DMS53 (cell line): ENCODE measurements at places on chromosomes 4 and X.
A peak's percentile ranks its signal among the peaks of the same experiment; 100 is the strongest.

DNA sequence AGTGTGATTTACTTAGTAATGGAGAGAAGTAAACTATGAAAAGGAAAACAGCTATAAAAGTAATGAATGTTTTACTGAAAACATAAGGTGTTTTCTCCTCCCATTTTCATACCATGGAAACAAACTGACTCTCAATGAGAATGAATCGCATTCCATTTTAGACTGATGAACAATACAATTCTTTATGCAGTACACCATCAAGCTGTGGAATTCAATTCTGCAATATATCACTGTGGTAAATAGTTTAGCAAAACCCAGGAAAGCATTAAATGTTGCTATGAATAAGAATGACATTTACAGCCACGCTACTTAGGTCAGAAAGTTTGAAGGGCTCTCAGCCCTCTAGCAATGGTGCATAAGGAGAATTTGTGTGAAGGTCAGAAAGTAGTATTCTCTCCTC lies 7.4 kb downstream of the DCAF8L2 start:
- DNase-seq: no peak

GRCh38 chrX:45421806-45422205 lies 221.1 kb upstream of the DIPK2B start:
- DNase-seq: no peak

- DNase-seq: no peak
Observed at GRCh38 chrX:152428120-152428519, 23.0 kb downstream of the GABRA3 start.

DNA sequence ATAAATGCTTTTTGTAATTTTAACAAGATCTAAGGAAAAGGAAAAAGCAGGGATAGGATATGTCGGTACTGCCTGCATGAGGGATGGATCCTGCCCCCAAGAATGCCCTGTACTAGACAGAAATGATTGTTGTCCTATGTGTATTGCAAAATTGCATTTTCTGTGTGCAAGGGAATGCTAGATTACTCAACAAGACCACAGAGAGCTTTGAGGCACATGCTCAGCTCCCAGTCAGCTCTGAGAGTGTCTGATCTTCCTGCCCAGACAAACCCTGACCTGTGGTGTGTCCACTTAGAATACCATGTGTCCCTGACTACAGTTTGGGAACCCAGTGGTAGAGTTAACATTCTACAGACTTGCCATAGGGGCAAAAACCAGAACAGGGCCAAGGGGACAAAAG lies 129.2 kb upstream of the PAK3 start:
- DNase-seq: no peak

GRCh38 chr4:62940229-62940628 lies 1469.0 kb downstream of the TECRL start:
- peak; percentile 3 for DNase-seq

GRCh38 chr4:159860945-159861344 lies 758.1 kb downstream of the RAPGEF2 start:
- DNase-seq: no peak

DNA sequence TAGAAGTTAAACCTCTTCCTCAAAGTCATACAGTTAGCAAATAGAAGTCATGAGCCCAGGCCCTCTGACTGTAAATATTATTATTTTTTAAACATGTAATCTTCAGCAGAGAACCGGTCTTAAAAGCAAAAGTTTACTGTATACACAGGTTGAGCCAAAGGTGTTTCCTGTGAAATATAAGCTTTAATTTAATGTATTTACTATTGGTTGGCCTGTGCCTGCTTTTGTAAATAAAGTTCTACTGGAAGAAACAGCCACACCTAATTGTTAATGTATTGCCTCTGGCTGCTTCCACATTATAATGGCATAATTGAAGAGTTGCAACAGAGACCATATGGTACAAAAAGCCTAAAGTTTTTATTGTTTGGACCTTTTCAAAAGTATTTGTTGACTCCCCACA lies 61.0 kb upstream of the PRDM8 start:
- DNase-seq: peak; percentile 2

DNA sequence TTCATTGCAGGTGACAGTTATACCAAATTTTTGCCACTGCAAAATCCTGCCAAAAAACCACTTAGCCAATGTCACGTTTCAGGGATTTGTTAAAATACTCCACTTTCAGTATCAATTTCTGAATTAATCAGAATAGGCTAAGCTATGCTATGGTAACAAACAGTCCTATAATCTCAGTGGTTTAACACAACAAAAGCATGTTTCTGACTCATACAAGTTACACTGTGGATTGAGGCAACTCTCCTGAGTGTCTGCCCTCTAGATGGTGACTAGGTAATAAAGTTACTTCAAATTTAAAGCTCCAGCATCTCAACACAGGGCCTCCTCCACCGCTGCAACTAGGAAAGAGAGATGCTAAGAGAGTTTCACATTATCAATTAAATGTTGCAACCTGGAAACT lies 23.0 kb upstream of the RADX start:
- DNase-seq: no peak

DNA sequence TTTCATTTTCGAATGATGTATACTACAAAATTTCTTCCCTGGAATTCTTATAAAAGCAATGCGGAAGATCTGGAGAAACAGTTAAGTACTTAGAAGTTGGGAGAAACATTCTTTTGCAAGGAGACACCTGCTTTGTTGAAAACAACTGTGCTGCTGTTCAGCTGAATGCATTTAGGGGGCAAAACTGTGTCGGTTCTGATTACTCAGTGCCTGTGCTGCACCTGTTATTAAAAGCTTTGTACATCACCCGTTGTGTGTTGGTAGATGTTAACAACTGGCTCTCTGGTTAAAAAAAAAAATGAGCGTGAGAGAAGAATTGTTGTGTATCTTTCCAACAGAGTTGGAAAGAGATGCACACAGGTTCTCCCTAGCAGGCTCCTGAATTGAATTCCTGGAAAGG lies 184.1 kb upstream of the HHIP start:
- DNase-seq: no peak

GRCh38 chr4:7070729-7071511 lies 3.1 kb upstream of the GRPEL1 start:
- DNase-seq: peak; percentile 95

- no peak for DNase-seq
Observed at GRCh38 chr4:119020158-119020557, 115.5 kb upstream of the MYOZ2 start.

GRCh38 chrX:7815166-7815805 lies 27.7 kb upstream of the VCX start:
- no peak for DNase-seq

GRCh38 chr4:20109391-20109790 lies 142.3 kb upstream of the SLIT2 start:
- peak; percentile 21 for DNase-seq

DNA sequence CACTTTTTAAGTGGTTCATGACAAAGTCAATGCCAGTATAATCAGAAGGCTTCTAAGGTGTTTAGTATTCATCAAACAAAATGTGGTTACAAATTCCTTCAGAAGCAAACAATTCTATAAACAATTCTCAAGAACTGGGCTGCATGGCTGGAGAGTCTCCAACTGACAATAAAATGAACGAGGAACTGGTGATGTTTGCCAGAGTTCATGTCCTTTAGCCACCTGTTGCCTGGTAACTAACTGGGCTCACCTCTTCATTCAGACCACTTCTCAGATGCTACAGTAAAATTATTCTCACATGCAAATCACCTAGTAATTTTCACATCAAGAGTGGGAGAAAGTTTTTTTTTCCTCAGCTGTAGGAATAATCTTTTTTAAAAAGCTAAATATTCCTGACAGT lies 53.3 kb downstream of the CAMK2D start:
- DNase-seq: peak; percentile 34

DNA sequence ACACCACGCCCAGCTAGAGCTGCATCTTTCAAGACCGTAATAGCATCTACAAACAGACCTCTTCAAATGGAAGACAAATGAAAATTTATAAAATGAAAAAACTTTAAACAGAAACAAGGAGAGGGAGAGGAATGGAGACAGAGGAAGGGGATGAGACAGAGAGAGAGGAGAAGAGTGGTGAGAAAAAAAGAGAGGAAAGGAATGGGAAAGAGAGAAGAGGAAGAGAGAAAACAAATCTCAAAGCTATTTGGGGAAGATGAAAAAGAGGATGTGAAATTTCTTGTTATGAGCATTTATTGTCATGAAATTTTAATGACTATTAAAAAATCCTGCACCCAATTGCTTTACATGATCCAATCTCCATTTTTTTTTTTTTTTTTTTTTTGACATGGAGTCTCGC lies 726.9 kb downstream of the GRID2 start:
- no peak for DNase-seq

- DNase-seq: peak; percentile 60
Observed at GRCh38 chrX:153646620-153647373, at the start of gene DUSP9. Gene DUSP9, plus strand, starts transcription at chrX:153647203. Its CDS starts 751 bp downstream, at chrX:153647954.

DNA sequence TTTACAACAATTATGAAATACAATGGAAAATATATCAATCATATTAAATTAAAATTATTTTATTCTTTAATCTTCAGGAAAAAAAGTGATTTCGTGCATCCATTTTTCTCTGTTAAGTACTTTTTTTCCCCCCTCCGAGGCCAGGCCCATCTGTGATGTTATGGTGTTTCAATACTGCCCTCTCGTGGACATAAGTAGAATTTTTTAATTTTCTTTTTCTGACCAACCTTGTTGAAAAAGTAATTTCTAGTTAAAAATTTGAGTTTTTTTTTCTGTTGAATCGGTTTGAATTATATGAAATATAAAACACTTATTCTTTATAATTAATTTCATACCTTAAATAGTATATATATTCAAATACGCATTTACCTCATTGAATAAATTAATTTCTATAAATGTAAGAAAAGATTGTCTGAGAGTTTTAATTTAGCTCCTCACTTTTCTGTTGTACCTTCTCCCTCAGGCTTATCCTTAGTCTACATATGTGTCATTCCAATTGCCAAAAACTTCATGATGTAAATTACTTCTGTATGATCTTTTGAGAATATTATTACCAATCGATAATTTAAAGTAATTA lies 175.8 kb upstream of the TECRL start:
- DNase-seq: peak; percentile 74

DNA sequence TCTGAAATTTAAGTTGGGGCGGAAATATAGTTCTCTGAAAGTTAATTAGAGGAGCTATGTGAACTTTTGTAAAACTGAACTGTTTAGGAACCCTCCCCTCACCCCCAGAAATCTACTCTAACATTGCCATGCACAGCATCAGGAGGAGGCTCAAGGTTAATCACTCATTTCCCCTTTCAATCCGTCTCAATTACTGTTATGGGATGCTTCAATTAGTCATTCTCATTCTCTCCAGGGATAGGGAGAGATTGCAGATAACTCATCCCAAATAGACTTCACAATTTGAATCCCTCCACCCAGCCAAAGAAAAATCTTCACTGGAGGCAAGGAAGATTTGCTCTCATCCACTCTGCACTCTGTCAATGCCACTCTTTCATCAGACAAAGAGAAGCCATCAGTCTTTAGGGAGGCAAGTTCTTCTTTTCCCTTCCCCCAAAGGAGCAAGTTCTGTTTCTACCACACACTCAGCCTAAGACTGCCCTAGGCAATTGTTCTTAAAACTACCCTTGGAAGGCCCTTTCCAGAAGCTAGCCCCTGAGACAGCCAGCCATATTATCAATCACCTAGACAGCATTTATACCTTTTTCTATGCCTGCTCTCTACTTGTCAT lies 140.4 kb downstream of the SLC10A7 start:
- DNase-seq: no peak

GRCh38 chr4:118967393-118967792 lies 78.7 kb downstream of the SYNPO2 start:
- no peak for DNase-seq

GRCh38 chrX:69228732-69229131 lies 63.5 kb upstream of the PJA1 start:
- no peak for DNase-seq

GRCh38 chrX:41655631-41656030 lies 33.1 kb upstream of the GPR34 start:
- DNase-seq: peak; percentile 11

DNA sequence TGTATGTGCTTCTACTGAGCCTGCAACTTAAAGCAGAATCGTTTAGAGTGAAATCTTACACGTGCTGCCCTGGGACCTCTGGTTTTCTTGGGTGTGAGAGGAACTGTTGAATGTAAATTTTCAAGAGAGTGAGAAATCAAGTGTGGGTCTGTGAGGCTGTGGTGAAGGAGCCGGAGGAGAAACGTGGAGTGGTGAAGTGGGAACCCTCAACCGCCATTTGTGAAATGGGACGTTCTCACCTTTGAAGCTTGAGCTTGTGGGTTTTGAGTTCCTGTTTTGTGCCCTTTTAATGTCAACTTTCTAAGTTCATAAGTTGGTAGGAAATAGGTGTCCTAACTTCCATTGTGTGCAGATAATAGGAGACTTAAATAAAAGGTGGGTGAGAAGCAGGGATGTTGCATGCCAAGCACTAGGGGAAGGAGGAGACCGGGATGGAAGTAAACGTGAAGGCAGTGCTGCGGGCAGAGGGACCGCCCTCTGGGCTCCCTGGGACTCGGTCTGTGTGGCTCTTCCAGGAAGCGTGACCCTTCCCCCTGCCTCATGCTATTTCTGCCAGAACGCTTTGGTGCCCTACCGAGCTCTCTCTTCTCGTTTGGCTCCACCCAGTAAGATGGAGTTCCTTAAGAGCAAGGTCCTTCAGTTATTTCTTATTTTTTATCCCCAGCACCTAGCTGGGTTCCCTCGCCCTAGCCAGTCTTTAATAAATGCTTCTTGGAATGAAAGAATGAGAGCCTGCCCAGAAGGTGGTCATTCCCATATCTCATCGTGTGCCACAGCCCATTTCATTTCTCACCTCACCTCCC lies 56.0 kb downstream of the TMEM131L start:
- no peak for DNase-seq

DNA sequence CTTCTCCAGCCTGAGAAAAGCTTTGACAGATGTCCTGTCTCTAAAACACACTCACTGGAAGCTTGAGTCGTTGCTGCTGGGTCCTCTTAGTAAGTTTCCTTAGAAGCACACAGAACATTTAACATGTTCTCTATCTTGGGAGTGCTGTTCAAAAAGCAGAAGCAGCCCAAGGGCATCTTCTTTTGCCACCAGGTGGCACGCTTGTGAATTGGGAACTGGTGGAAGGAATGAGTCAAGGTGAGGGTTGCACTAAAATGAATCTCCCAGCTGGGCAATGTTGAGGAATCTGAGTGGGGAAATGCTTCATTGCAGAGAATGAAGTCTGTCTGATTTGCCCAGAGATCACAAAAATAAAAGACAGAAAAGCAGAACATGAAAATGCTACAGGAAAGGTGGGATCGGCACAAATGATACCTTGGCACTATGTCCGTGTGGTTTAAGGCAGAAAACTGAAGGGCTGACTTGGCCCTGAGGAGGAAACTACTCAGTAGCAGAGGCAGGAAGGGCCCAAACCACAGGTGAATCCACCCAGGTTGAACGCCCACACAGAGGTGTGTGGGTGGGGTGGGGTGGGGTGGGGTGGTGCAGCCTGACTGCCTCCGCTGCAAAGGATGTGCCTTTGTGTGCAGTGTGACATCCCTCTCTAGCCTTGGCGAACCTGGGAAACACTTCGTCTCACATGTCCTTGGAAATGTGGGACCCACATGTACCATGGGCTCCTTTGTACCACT lies 26.0 kb downstream of the KIT start:
- DNase-seq: peak; percentile 44

GRCh38 chr4:179467878-179468277 lies 2025.6 kb upstream of the AGA start:
- DNase-seq: no peak

DNA sequence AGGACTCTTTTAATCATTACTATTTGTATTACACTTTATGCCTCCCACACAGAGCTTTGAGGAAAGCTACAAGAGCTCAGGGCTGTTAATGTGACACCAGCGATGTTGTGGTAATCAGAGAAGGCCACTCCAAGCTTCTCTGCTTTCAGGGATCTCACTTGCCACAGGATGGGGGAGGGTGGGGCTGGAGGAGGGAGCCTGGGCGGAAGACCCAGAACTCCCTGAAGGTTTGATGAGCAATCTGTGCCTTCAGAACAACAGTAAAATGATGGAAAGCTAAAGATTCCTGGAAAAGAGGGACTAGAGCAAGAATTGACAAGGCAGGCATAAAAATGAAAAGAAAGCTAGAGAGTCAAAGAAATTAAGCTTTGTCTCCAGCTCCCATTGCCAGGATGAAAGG lies 75.6 kb downstream of the MAML3 start:
- peak; percentile 41 for DNase-seq
